ENCODE measurements at places on chromosomes 2 and 18.

GRCh38 chr2:13006426-13006825 lies 289.7 kb downstream of the TRIB2 start:
- DNase-seq = no peak

GRCh38 chr2:195531754-195532153 lies 125.3 kb upstream of the SLC39A10 start:
- DNase-seq = no peak

GRCh38 chr2:780002-780401 lies 102.8 kb upstream of the TMEM18 start:
- DNase-seq = no peak

GRCh38 chr2:158782136-158782535 lies 13.0 kb upstream of the DAPL1 start:
- no peak for DNase-seq

GRCh38 chr2:18301421-18302139 lies 258.9 kb downstream of the RDH14 start:
- DNase-seq = no peak

DNA sequence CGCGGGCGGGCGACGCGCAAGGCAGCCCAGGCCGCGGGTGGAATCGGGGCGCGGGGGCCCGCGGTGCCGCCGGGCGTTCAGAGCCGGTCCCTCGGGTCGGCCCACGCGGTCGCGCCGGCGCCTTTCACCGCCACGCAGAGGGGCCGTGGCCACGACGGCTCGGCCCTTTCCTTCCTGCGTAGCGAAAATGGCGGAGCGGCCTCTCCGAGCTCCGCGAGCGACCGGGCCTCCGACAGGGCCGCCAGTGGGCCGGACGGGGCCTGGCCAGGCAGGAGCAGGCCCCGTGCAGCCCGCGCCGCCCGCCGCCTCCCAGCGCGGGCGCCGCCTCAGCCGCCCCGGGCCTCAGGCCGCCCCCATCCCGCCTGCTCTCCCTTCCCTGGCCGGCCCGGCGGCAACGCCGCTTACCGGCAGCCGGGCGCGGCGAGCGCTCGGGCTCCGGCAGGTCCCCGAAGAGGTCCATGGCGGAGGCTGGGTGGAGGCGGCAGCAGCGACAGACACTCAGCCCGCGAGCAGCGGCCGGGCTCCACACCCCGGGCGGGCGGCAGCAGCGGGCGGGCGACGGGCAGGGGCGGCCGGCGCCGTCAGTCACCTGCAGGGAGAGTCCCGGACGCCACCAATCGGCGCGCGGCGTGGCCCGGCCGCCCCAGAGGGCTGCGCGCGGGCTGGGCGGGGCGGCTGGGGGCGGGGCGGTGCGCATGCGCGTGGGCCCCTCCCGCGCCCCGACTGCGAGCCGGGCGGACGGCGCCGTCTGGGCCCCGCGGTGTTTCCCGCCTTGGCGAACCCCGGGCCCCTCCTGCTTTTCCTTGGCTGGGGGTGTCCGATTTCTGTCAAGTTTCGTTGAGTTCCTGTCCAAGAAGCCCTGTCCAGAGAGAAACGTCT lies at the start of gene ILKAP:
Gene ILKAP (minus strand): TSS at position 602 of the 879 bp plus-strand sequence. CDS start 142 bp downstream, at position 460.
- DNase-seq = peak; percentile 95

DNA sequence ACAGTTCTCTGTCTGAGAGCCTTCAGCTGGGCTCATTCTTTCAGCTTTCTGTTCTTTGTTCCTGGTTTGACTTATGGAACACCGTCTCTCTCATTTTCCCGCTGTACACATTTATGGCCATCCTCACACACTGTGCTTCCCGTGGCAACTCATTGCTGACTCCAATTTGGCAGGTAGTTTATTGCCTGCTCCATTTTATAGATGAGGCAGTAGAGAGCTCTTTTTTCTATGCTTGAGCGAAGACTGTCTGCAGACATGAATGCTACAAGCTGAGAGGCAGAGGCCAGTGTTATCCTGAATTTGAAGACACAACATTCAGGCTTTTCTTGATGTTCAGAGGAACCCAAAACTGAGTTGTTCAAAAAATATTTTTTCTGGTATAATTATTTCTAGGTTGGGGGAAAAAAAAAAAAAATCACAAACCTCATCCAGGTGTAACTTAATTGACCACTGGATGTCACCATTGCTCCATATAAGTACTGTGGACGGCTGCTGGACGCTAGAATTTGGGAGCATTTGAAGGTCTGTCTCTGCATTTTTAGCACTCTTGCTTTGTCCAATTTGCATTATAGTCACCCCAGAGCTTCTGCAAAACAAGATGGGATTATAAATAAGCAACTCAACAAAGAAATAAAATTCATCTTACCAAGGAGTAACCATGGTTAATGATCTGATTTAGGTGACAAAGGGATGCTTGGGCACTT lies 83.5 kb downstream of the HRH4 start:
- DNase-seq = no peak

DNA sequence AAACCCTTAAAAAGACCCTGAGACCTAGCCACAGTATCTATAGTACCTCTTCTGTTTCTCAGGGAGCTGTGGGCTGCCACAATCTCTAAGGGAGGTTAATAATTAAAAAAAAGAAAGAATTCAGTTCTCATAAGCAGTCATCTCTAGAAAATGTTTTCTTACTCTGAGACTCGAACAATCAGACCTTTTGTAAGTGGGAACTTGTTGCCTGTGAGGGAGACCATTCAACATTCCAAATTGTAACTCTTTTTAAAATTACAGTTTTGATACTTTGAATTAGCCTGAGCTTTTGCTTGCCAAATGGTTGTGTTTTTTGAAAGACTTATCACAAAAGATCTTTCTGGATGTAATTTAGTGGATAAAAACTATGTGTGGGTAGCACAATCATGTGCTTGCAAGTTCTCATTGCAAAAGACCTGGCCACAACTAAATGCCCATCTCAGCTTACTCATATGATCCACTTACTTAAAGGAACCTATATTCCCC lies 33.3 kb downstream of the IL1R2 start:
- DNase-seq = no peak

GRCh38 chr2:72846171-72847095 lies 20.6 kb upstream of the EXOC6B start:
- no peak for DNase-seq

DNA sequence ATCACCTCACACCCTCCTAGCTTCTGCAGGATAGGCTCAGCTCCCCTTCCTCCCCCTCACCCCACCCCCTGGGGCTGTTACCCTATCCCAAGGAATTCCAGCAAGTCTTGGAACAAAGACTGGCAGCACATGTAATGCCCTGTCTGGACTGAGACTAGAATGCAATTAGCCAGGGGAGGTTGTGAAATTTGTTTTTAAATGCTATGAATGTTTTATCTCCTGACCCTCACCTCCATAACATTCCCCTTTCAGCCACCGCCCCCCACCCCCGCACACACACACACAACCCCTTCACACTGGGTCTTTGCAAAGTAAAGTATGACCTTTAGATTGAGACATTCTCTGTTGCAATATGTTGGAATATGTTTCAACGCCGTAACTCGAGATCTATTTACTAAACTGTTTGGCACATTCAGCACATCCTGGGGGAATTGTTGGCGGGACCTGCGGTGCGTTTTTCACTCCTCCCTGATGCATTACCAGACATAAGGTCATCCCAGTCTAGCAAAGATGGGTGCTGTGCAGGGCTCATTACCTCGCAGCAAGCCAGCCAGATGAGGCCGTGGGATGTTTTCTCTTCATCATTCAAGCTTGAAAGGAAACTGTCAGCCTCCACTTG lies 290.7 kb upstream of the SLC14A2 start:
- DNase-seq = no peak

DNA sequence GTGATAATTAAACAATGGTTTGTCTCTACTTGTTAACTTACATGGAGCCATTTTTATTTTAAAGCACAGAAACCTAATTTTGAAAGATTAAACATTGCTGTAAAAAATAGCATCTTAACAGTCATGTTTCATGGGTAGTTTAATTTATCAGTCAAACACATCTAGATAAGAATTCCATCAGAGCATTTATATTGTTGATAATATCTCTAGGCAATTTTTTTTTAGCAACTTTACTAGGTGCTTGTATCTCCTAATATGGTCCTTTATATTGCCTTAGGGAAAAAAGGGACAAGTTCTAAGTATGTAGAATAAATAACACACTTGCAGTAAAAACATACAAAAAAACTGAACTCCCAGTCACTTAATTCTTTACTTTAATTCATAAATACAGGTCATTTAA lies 863 bp downstream of the CSRNP3 start:
- DNase-seq = no peak

DNA sequence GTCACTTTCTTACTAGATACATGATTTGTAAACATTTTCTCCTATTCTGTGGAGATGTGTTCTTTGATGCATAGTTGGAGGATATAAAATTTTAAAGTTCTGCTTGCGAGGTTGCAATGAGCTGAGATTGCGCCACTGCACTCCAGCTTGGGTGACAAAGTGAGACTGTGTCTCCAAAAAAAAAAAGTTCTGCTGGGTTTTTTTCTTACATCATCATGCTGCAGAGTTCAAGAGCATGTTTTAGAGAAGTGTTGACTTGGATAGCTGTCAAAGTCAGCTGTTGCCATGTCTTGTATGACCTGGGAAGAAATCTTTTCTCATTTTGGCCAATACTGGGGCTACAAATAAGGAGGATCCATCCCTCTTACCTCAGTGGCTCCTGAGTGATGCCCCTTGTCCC lies 71.3 kb downstream of the UGGT1 start:
- no peak for DNase-seq

GRCh38 chr2:643761-644160 lies 33.4 kb downstream of the TMEM18 start:
- DNase-seq = no peak

DNA sequence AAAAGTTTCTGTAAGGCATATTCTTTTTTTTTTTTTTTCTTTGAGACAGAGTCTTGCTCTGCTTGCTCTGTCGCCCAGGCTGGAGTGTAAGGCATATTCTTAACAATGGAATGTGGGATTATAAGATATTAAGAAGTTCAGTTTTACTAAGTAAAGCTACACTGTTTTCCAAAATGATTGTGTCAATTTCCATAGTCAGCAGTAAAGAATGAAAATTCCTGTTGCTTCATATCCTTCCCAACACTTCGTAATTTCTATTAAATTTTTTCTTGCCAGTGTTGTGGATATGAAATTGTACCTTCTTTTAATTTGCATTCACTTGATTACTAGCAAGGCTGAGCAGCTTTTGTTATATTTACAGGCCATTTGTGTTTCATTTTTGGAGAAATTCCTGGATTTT lies 24.4 kb upstream of the SLC4A10 start:
- DNase-seq = no peak

DNA sequence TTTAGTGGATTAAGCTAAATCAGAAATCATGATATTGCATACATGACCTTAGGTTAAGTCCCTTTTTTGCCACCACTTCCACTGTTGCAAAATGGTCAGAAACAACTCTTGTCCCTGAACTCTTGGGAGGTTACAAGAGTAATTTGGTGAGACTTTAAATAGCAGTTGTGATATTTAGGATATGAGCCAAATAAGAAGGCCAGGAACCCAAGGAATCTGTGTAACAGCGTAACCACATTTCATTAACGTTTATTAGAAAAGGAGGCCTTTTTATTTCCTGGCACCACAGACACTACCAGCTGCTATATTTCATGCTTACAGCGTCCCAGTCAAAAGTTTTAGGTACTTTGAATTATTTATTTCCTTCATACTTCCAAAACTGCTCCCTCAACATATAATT lies 268.0 kb downstream of the GPD2 start:
- DNase-seq = no peak

DNA sequence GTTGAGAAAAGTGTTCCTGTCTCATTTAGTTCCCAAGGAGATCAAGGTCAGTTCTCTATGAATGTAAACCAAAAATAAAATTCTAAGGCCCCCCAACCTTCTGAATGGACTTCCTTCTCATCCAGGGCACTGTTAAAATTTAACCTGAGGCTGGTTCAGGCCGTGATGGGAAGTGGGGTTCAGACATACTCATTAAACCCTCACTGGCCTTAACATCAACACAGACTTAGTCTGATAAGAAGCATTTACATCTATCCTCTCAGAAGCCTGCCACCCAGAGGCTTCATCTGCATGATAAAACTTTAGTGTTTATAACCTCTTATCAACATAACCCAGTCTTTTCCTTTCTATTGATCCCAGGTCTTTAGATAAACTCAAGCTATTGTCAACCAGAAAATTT lies 22.4 kb downstream of the ITSN2 start:
- DNase-seq = no peak

- no peak for DNase-seq
Measured at GRCh38 chr2:171807831-171808393, 86.1 kb downstream of the SLC25A12 start.

DNA sequence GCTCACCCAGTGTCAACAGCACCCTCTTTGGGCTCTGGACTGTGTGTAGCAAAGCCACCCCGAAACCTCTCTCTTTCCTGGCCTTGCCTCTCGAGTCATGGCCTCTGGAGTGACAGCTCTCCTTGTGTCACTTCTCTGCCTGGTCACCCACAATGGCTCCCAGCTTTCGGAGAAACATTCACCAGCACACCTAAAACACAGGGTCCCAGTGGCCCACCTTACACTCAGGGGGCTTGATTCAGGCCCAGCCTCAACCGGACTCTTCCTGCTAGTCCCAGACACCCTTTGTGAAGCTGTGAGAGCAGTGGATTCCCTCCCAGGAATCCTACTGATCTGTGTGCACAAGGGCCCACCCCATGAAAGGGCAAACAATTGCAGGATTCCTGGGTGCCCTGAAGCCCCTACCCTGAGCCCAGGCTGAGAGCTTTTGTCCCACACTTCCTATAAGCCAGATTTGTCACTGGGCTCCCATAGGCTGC lies 137.2 kb upstream of the HAAO start:
- no peak for DNase-seq

GRCh38 chr2:101341901-101342624 lies 33.6 kb upstream of the RNF149 start:
- peak; percentile 92 for DNase-seq

DNA sequence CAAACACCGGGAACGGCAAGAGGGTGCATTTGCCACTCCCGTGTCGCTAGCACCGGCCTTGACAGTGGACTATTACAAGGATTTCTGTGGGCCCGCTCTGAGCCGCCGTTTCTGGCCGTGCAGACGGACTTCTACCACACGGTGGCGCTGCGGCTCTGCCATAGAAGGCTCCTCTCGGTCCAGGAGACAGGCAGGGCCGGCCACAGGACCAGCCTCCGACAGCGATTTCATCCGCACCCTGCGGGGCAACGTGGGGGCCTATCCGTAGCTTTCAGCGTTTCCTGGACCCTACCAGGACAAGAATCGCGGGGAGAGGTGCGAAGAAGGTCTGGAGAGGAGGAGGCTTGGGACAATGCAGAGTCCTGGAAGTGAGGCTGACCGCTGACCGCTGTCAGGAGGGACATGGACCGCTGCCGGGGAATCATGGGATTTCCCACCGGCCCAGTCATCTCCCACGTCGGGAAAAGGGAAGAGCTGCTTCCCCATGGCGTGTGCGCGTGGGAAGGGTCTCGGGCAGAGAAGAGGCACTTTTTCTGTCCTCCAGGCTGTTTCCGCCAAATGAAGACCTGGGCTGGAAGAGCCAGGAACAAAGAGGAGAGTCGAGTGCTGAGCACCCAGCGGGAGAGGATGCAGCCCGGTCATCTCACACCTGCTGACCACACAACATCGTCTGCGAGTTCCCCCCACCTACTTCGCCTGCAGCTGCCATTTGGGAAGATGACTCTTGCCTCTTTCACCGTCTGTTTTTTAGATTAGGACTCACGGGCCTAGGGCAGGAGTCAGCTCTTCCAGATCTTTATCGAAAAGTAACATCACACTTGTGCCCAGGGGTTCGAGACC lies 35.5 kb upstream of the HAAO start:
- peak; percentile 97 for DNase-seq
